ENCODE measurements at places on chromosomes 6 and 20.

DNA sequence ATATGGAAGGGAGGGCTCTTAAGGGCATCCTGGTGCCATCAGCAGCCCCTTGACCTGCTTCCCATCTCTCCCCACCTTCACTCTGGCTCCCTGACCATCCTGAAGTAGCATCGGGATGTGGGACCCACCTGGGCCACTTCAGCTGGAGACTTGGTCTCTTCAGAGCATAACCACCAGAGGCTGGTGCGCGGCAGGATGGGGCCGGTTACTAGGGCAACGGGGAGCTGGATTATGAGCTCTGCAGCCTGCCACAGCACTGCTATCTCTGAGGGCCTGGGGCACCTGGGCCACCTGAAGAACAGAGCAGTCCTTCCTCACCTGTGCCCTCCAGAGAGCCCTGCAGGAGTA, 79.7 kb downstream of the SYNJ2 start:
- DNase-seq, result no peak

GRCh38 chr6:68726337-68726736, 91.3 kb downstream of the ADGRB3 start:
- DNase-seq, result no peak

GRCh38 chr20:51994751-51995417, 192.6 kb upstream of the SALL4 start:
- no peak for DNase-seq

DNA sequence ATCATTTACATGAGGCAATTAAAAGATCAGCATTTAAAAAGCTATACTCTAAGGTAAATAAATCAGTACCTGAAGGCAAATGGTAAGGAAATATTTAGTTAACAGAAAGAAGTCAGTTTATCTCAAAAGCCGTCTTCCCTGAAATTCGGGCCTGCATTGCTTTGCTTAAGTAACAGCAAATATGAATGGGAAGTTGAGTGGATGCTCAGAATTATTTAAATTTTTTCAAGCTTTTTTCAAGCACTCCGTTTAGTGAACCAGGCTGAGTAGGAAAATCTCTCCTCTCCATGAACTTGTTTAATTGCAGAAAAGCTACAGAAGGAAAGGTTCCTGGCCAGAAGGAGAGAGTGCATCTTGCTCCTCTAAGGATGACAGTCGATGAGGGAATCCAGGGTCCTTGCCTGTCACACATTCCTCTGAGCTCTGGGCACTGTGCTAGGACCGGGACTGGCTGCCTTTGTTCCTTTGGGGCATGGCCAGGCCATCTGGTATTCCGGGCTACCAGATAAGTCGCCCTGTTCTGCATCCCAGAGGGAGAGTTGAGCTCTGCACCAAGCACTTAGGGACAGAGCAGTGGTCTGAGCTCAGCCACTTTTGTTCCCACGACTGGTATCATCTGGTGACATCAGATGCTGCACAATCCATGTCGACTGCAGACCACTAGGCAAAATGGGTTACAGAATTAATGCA, 77.6 kb downstream of the RIN2 start:
- DNase-seq, result no peak

DNA sequence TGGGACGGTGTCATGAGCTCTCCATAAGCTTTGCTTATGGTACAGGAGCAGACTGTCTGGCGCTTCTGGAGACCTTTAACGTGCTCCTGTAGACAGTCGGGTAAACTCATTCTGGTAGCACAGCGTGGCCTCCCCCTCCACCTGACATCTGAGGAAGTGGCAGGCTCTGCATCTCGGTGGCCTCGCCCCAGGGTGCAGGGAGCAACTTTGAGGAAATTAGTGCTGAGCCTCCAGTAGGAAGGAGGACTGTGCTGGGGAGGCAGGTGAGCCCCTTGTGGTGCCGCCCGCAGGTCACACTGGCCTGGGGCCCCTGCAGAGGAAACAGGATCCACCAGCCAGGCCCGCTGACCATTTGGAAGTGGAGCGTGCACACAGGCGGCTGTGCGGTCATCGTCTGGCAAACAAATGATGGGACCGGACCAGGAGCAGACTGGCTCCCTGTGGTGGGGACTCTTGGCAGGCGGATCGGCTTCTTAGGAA, 57.9 kb downstream of the SYNJ2 start:
- DNase-seq, result no peak

DNA sequence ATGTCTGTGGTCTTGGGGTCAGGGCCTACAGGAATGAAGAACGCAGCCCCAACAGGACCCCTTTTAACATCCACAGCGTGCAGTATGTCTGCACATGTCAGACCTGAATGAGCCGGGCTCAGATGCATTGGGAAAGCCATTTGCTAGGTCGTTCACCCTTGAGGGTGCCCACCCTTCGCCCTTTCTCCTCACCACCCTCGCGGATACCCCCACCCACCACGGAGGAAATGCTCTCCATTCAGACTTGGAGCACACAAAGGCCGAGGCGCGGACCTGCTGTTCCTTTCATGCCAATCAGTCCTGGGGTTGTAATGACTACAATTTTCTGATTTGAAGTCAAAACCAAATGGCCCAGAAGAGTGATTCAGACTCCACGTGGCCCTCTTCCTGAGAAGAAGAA, 62.7 kb downstream of the EDN3 start:
- DNase-seq, result no peak

- DNase-seq, result no peak
These were observed 75.6 kb downstream of the PRND start for GRCh38 chr20:4797275-4797674.

DNA sequence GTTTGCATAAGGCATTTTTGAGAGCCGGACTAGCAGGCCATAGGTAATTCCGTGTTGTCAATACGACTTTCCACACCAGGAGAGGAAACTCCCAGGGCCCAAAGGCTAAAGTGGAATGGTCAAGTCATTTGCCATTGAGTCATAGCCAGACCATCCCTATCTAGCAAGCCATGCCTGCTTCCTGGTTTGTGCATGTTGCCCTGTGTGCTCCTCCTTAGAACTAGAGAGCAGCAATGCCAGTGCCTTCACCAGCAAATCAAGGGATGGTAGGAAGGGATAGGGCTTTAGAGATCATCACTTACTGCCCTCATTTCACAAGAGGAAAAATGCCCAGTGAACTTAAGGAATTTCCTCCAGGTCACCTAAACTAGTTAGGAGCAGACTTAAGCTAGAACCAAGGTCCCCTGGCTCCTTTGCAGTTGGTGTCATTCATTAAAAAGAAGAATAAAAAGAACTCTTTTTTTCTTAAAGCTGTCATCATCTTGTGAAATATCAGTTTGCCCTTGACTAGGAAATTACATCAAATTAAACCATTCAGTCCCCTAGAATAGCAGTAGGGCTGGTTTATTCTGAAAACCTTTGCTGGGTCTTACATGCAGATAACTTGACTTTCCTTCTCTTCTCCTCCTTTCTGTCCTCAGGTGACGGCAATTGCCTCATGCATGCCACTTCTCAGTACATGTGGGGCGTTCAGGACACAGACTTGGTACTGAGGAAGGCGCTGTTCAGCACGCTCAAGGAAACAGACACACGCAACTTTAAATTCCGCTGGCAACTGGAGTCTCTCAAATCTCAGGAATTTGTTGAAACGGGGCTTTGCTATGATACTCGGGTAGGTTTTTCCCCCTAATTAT, 7.4 kb downstream of the TNFAIP3 start:
- DNase-seq, result no peak

- no peak for DNase-seq
These were observed 25.9 kb upstream of the NAA20 start for GRCh38 chr20:19991308-19991707.

DNA sequence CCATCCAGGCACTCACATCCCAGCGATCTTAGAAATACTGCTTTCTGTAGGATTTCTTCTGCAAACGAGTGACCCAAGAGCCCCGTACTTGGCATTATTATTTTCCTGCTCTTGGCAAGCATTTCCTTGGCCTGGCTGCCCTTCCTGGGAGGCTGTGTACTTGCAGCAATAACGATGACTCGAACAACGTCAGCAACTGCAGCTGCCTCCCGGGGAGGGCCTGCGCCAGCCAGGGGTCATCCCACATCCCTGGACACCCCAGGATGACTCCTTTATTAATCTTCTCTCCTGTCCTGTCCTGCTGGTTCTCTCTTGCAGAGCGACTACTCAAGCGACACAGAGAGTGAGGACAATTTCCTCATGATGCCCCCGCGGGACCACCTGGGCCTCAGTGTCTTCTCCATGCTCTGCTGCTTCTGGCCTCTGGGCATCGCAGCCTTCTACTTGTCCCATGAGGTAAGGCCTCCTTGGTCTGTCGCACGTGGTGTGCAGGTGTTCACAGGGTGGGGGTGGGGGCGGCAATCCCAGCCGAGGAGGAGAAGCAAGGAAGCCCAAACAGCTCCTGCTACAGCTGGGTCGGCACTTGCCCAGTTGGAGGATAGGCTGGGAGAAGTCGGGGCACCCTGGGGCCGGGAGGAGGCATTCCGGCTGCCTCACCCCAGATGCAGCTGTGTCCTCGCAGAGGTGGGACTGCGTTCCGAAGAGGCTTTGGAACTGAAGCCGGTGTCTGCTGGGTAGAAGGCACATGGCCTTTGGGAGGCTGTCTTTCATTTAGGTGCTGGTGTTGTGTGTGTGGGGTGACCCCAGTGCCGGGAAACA, 115.3 kb downstream of the SYNDIG1 start:
- no peak for DNase-seq

DNA sequence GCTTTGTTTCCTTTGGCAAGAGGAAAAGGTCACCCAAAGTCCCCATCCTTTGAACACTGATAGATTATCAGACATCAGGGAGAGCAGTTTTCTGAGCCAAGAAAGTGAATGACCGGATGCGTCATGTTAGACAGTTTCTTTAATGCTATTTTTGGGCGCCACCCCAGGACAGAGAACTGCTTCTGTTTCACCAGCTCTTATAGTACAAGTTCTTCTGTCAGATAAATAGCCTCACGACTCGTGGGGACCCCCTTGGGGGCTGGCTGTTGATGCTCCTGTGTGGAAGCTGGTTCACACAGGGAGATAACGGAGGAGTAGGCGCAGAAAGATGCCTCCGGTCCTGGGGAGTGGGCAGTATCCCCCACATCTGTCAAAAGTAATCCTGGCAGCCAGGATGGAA, 54.6 kb downstream of the NPEPL1 start:
- no peak for DNase-seq

DNA sequence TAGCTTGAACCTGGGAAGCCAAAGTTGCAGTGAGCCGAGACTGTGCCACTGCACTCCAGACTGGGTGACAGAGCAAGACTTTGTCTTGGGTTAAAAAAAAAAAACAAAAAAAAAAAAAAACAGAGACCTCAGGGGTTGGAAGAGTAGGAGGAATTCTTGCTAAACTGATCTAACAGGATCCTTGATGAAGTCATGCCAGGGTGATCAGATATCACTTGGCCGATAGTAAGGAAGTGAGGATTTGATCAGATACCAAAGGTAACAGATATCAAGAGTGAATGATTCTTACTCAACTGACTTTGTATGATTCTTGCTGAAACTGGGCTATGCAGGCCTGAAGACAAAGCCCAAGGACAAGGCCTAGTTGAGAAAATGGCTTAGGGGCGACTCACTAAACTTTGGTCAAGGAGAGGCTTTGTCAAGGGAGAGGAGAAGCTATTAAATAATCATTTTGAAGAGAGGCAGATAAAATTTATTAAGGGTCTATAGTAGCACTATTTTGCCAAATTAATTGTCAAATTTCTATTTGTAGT, 624.7 kb downstream of the UTRN start:
- no peak for DNase-seq

GRCh38 chr6:44224029-44224964, 902 bp downstream of the SLC29A1 start:
- no peak for DNase-seq

GRCh38 chr20:45258664-45259063, 4.3 kb upstream of the SLPI start:
- no peak for DNase-seq

DNA sequence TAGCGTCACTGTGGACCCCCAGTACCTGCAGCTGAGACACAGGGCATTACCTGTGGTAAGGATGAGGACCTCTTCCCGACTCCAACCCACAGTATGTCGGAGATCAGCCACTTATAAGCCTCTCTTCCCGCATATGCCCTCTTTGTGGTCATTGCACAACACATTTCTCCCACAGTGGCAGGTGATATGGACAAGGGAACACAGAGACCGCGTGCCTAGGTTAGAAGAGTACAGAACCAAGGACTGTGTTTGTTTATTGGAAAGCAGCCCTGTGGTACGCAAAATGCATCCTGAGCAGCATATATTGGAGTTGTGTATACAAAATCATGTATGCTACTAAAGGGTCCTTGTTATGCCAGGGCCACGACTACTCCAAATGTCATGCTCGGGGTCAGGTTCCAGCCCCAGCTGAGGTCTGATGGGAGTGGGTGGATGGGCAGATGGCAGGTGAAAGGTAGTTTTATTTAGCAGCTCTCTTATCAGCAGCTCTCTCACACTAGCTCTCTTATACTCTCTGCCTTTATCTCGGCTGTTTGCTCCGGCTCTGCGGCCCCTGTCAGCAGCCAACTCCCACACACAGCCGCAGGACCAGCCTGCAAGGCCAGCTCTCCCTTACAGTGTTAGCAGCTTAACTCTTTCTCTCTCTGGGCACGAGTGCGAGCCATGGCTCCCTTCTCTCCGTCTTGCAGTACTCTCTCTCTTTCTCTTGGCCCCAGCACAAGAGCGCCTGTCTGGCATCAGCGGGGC, 569.0 kb downstream of the KIF16B start:
- DNase-seq, result no peak

- DNase-seq, result no peak
These were observed 3.9 kb downstream of the CCN2 start for GRCh38 chr6:131946992-131947955.

GRCh38 chr20:63463400-63464288, 8.8 kb downstream of the KCNQ2 start:
- DNase-seq, result no peak

DNA sequence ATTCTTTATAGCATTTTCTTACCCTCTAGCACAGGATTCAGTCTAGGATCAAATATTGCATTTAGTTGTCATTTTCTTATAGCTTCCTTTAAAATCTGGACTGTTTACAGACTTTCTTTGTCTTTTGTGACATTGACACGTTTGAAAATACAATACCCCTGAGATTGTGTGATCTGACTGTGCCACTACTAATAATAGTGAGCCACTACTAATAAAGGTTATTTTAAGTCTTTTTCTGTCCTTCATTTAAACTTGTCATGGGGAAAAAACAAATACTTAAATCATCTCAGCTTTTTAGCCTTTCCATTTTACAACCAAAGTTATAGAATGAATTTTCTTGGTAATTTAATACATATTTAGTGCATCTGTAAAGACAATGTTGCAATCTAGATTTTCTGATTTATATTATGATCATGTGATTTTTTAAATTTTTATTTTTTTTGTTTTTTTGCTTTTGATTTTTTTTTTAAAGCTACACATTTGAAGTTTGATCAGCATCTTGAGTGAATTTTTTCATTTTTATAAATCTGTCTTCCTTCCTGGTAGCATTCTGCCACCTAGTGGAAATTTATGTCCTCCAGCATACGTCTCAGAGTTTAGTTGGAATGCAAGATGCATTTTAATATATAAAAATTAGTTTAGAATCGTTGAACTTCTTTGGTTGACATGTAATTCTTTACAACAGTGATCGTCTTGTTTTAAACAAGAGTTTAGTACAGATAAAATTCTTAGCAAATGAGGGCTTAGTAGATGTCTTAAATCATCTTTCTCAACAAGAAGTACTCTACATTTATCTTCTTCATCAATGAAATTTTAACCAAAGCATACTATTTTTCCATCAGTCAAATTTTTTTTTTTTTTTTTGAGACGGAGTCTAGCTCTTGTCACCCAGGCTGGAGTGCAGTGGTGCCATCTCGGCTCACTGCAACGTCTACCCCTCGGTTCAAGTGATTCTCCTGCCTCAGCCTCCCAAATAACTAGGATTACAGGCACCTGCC, 119.4 kb downstream of the NCOA3 start:
- no peak for DNase-seq
